NCI-H446 (cell line): ENCODE measurements at places on chromosomes 2 and 18.

DNA sequence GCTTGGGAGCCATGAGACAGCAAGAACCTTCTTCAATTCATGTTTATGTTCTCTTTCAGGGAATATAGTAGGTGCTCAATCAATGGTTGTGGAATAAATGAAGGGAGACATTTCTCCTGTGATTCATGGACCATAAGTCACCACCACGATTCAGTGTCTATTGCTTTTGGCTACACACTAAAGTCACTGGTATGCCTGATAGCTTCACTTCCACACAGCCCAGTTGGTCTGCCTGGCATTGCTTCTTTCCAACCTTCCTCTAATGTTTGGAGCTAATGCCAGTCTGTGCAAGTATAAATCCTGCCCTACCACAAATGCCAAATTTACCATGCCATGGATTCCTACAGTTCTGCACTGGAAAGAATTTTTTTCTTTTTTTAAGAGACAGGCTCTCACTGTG, 1.3 kb upstream of the CXCR1 start:
- DNase-seq = no peak

DNA sequence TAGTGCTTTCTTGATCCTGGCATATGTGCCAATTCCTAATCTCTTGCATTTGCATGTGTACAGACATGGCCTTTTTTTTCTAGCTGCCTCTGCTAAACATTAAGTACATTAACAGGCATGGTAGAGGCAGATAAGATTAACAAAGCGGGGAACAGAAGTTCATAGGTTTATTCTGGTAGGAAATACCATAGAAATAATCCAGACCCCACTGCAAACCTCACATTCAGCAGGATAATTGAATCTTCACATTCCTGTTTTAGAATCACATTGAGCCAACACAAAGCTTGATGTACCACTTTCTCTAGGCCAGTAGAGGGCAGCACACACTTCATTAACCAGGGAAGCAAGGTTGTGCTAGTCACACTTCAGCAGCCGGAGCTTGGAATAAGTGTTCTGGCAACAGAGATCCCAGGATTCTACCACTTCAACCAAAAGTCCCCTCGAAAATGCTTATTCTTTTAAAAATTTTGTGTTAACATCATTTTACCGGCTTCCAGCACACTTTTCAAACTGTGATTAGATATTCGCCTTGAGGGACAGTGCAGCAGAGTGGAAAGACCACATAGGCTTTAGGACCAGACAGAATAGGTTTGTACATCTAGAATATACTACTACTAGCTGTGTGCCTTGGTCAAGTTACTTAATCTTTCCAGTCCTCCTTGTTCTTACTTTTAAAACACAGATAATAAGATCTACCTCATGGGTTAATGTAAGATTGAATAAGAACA, 420.2 kb upstream of the CHST9 start:
- peak; percentile 81 for DNase-seq

GRCh38 chr2:67824186-67824585, 238.6 kb downstream of the C1D start:
- no peak for DNase-seq

DNA sequence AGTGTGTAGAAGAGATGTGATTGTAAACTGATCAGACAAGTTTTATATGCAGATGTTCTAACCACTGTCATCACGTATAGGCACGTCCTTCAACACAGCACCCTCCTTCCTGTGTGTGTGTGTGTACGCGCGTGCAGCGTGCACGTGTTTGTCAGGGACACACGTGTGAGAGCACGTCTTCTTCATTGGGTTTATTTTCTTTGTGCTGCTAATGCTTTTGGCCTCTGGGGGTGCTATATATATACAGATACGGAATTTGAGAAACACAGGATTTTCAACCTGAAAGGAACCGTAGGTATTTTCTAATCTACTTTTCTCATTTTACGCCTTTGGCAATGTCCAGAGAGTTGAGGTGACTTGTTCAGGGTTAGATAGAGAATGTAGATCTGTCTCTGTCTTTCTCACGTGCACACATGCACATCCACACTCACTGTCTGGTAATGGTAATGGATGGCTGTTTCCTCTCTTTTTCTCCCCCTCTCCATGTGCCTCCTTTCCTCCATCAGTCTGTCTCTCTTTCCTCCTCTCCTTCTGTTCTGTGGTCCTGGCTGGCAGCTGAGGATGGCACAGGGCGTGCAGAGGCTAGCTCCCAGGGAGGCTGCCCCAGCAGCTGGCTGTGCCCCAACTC, 13.4 kb upstream of the CELF4 start:
- no peak for DNase-seq

GRCh38 chr2:182384860-182385259, 42.0 kb downstream of the PDE1A start:
- DNase-seq = no peak

GRCh38 chr2:887639-888038, 63.0 kb upstream of the SNTG2 start:
- no peak for DNase-seq

DNA sequence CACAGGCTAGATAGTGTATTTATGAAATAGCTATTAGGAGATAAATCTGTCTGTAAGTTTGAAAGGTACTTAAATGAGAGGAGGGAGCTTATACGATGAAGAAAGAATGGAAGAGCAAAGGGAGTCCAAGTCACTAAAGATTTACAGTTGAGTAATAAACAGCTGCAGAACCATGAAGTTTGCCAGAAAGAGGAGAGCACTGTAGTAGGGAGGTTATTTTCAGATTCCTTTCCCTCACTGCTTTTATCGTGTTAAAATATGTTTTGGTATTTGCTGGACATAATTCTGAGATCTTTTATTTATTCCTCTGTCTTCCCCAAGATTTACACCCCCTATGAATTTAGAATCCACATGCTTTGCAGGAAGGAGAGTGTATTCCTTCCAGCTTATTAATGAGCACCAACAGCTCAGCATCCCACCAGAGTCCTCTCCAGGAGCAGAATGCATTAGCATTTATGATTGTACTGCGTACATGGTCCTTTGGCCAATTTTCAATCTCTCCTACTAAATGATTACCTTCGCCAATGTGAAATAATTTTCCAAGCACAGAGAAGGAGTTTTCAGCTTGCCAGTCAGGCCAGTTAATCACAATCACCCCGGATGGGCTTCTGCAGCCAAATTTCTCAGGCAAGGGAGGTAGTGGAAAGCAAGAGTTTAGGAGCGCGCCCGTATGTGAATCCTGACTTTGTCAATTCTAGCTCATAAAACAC, 297.0 kb downstream of the NBAS start:
- DNase-seq = no peak

DNA sequence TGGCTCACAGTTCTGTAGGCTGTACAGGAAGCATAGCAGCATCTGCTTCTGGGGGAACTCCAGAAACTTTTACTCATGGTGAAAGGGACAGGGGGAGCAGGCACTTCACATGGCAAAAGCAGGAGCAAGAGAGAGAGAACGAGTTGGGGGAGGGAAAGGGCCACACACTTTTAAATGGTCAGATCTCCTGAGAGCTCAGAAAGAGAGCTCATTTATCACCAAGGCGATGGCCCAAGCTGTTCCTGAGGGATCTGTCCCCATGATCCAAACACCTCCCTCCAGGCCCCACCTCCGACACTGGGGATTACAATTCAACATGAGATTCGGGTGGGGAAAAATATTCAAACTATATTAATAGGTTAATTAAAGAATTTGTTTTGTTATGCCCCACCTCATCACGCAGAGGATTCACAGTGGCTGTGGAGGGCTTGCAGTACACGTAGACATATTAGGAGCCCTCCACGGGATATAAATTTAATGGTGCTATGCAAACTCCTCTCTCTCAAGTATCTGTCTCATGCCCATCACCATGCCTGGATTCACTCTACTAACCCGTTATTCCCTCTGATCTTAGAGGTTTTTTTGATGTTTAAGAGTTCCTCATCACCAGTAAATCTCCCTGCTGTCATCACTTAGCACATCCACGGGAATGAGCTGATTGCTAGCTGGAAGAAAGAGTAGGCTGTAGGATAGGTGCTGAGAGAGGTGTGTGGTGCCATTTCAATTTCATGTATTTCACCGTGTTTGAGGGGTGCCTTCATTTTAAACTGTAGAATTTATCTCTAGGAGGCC, 84.5 kb upstream of the ARHGAP28 start:
- DNase-seq = no peak

- DNase-seq = no peak
These were observed 69.1 kb upstream of the FOXI3 start for GRCh38 chr2:88521445-88522073.

GRCh38 chr2:191597186-191597751, 80.7 kb upstream of the NABP1 start:
- DNase-seq = no peak

DNA sequence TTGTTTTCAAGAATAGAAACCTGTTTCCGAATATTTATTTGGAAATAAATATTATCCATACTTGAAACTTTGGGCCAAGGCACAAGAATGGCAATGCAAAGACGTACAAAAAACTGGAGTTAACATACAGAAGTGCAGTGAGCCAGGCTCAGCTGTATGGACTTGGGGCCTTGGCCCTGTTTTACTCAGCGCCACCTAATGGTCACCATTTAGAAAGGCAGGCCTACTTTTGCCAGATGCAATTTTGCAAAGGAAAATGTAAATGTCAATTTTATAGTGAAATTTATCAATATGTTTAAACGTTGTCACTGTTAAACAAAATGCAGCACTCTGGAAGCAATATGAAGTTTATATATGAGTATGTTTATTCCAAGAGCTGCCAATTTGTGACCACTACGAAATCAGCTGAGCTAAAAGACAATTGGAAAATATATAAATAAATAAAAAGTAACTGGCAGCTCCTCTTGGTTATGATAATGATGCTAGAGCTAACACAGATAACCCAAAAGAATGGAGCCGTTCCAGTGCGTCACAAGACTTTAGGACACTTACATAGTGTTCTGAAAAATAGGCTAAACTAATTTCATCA, 155.0 kb downstream of the ARHGAP15 start:
- DNase-seq = peak; percentile 65

GRCh38 chr18:62614494-62614893, 91.7 kb downstream of the ZCCHC2 start:
- DNase-seq = no peak

DNA sequence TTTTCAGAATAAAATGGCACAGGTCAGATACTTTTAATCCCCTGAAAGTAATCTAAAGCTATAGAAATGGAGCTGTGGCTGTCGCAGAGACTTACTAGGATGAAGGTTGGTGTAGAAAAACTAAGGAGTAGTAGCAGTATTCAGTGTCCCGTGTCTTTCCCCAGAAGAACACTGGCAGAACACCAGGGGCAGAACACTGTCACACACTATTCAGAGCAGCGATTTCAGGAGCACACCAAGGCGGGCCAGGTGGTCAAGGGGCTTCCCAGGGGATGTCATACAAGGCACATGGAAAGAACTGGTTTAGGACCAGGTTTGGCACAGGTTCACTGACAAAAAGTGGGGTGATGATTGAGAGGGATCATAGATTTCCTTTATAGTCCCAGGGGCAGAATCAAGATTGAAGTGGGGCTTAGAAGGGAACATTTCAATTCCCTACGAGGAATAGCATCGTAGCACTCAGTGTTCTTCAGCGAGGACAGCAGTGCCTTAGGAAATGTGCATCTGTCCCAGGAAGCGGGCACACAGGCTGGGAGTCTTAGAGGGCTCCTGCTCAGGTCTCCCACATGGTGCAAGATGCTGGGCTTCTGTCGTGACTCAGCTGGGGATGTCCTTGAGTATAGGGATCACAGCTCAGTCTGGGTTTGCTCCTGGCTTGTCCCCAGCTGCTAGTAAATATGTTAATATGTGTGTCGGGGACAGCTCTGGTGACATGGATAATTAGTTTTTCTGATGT, 22.6 kb downstream of the BCL2L11 start:
- DNase-seq = no peak

DNA sequence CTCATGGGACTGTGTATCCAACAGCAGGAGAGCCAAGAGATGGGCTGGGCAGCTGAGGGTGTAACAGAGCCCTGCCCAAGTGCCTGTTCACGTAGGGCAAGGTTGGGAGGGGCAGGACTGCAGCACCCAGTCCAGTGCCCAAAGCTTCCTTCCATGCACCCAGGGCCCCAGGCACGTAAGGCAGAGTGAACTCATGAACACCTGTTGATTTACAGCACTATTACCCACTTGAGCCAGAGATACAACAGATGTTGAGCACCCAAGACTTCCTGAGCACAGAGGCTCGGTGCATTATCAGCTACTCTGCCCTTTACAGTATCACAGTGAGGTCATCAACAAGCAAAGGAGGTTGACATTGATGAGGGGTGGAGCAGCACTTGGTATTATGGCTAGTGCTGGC, 50.2 kb upstream of the FHL2 start:
- DNase-seq = no peak

- DNase-seq = peak; percentile 62
These were observed 31.9 kb upstream of the GALNT14 start for GRCh38 chr2:31170071-31170698.

DNA sequence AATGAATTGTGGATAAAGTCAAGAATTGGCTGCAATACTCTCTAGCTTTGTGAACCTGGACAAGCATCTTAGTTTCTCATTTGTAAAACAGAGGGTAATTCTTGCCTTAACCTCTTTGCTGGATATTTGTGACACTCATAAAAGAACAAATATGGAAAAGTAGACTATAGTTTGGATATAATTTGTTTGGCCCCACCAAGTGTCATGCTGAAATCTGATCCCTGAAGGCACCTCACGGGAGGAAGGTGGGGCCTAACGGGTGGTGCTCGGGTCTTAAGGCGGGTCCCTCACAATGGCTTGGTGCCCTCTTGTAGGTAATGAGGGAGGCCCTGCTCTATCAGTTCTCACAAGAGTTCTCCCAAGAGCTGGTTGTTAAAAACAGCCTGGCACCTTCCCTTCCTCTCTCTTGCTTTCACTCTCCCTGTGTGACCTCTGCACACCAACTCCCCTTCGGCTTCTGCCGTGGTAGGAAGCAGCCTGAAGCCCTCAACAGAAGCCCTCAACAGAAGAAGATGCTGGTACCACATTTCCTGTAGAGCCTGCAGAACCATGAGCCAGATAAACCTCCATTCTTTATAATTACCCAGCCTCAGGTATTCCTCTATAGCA, 37.4 kb downstream of the ARL4C start:
- no peak for DNase-seq

GRCh38 chr18:72985686-72986085, 117.9 kb upstream of the NETO1 start:
- no peak for DNase-seq

- DNase-seq = peak; percentile 12
These were observed 137.1 kb upstream of the CCDC150 start for GRCh38 chr2:196502386-196502785.

DNA sequence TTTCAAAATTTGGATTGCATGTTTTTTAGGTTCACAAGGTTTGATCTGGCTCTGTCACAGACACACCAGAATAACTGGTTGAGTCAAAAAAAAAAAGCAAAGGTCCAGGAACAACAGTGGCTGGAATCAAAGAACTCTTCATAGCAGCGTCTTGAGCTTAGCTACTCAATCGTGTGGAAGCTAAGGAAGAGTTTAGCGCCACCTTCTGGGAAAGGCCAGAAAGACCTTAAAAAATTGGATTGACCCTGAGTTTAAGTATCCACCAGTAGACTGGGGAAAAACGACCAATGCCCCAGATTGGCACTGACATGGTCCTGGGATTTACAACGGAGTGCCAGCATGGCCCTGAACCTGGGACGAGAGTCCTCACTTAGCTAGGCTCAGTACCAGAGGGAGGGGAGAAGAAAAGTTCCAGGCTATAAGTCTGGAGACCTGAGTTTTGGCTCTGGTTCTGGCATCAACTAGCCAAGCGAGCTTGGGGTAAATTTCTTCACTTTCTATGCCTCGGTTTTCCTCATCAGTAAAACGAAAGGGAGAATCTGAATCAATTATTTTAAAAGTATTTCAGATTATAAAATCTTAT, 71.1 kb upstream of the TFCP2L1 start:
- peak; percentile 70 for DNase-seq

GRCh38 chr2:112593736-112594135, 9.3 kb downstream of the CHCHD5 start:
- DNase-seq = no peak
